ENCODE measurements at places on chromosomes 5 and 9.

- no peak for DNase-seq
These were observed 163.1 kb downstream of the ESM1 start for GRCh38 chr5:54822324-54822687.

DNA sequence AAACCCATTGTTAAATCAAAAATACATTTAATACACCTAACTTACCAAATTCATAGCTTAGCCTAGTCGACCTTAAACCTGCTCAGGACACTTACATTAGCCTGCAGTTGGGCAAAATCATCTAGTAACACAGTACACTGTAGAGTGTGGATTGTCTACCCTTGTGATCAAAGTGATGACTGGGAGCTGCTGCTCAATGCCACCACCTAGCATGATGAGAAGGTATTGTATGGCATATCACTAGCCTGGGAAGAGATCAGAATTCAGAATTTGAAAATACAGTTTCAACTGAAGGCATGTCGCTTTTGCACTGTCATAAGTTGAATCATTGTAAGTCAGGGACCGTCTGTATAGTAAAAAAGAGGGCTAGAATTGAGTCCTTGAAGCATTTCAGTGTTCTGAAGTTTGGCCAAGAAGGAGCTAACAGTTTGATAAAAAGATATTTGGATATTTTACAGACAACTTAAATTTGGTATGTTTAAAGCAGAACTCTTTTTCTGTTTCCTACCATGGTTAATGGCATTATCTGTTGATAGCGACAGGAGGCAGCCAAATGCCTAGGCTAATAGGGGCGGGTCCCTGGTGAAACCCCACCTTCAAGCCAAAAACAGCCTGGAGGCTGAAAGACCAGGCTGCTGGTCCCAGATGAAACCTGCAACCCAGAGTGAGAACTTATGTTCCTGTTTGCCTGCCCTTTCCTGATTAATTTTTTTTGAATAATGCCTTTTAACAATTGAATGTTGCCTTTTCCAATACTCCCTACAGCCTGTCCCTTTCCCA lies 23.0 kb downstream of the SMIM15 start:
- no peak for DNase-seq

GRCh38 chr5:78747055-78747454 lies 98.5 kb upstream of the LHFPL2 start:
- DNase-seq, result peak; percentile 6

GRCh38 chr9:135377431-135377830 lies 102.2 kb upstream of the PPP1R26 start:
- no peak for DNase-seq

GRCh38 chr5:92544036-92544435 lies 1037.0 kb downstream of the NR2F1-AS1 start:
- no peak for DNase-seq

DNA sequence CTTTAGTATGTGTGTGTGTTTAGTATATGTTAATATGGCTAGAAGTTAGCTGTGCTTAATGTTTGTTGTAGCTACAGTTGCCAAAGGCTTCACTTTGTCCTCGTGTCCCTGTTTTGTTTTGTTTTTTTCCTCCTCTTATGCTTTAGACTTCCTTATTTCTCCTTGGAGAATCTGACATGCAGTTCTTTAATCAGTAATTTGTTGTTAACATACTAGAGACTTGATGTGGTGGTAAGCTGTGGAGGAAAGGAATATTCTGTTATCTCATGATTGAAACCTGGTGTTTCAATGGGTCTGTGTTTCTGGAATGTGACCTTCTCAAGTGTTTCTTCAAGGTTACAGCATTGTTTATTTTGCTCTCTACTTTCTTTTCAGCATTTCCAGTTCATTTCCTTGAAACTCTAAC lies 515.6 kb upstream of the ST8SIA4 start:
- DNase-seq, result no peak

- no peak for DNase-seq
These were observed 18.8 kb downstream of the HBEGF start for GRCh38 chr5:140327589-140327988.

DNA sequence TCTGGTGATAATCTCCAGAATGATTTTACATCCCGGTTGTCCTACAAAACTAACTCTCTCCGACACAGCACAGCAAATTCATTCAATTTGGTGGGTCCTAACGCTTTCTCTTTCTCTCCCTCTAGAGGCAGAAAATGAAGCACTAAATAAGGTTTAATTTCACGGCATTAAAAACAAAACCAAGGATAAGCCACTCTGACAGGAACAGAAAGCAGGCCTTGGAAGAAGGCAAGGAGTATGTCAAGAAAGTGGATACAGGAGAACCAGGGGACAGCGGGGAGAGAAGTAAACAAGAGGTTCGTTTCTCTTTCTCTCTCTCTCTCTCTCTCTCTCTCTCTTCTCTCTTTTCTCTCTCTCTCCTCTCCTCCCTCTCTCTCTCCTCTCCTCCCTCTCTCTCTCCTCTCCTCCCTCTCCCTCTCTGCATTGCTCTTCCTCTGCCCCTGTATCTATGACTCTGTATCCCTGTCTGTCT lies 49.8 kb downstream of the EBF1 start:
- DNase-seq, result no peak

DNA sequence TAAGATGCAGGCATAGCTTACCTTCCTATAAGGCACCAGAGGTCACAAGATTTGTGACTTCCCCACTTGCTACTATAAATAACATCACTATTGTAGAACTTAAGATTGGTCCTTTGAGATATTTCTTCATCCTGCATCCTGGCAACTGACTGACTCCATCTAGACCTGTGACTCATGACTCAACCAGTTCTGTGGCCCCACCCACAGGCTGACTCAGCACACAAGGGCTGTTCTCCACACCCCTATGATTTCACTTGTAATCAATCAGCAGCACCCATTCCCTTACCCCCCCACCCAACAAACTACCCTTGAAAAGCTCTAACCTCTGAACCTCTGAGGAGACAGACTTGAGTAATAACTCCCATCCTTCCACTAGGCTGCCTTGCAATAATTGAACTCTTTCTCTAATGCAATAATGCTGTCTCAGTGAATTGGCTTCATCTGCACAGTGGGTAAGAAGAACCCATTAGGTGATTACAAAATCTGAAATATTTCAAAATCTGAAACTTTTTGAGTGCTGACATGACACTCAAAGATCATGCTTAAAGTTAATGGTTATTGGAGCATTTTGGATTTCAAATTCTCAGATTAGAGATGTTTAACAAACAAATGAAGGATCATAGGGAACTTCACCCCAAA lies 296.7 kb downstream of the ARL15 start:
- no peak for DNase-seq

GRCh38 chr9:113948891-113949570 lies 72.9 kb downstream of the ZNF618 start:
- DNase-seq, result no peak

- DNase-seq, result peak; percentile 0
These were observed 16.7 kb upstream of the TERT start for GRCh38 chr5:1311439-1312055.

GRCh38 chr5:9168791-9169556 lies 376.9 kb downstream of the SEMA5A start:
- no peak for DNase-seq

GRCh38 chr9:115739096-115739875 lies 414.3 kb upstream of the PAPPA start:
- no peak for DNase-seq

- peak; percentile 17 for DNase-seq
These were observed 13.1 kb upstream of the IFNA14 start for GRCh38 chr9:21252721-21253547.

DNA sequence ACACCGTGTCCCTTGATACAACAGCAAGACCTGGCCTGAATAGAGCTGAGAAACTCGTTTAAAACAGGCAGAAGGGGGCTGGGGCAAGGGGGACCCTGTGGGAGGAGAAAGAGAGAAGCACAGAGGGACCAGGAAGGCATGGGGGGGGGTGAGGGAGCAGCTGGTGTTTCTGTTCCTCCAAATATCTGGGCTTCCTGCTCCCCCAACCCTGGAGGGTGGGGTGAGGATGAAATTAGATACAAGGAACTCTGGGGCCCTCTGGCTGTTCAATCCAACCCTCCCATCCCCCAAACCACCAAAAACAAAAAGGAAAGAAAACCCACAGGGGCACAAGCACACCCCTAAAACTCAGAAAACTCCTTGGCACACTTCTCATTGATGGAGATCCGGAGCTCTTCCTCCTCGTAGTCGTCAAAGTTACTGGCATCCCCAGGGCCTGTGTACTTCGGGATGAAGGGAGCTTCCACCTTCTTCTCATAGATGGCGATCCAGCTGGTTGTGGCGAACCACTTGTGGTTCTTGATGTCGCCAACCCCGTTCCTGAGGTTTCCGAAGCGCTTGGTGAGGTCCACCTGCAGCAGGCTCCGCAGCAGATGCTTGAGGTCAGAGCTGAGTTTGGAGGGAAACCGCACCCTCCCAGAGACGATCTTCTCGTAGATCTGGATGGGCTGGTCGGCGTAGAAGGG lies 1.1 kb downstream of the PRKACG start:
- no peak for DNase-seq

GRCh38 chr9:71793386-71794105 lies 25.2 kb upstream of the CEMIP2 start:
- peak; percentile 11 for DNase-seq

DNA sequence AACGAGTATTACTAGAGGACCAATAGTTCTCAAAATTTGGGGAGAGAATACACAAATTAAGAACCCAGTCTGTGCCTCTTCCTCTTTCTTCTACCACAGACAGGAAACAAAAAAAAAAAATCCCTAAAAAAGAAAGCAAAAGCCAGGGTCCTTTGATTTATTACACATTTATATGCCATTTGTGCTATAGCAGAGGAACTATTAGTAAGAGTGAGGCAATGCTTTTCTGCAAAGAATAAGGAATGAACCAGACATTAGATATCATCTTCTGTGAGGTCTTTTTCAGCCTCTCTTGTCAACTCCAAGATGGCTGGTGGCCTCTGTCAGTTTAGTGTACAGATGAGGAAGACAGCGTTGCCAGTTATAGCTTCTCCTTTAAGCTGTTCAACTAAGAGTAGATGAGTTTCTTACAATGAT lies 127.6 kb downstream of the RFX3 start:
- DNase-seq, result no peak

- DNase-seq, result no peak
These were observed 462.1 kb upstream of the GRAMD2B start for GRCh38 chr5:125961150-125961549.

DNA sequence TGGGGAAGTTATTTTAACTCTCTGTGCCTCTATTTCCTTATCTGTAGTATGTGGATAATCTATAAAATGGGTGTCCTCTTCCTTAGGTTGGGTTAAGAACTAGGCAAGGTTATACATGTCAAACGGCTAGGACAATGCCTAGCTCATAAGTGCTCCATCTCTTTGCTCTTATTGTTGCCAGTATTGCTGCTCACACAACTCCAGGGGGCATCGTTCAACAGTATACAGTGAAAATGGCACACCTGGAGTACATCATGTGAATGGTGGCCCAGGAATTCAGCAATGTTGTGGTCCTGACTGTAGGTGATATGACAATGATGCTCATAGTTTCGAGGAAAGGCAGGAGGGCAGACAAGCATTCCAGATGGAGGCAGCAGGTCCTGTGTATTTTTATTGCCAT lies 30.1 kb downstream of the SLIT3 start:
- no peak for DNase-seq

GRCh38 chr9:16868701-16869100 lies 1.8 kb downstream of the BNC2 start:
- DNase-seq, result no peak

DNA sequence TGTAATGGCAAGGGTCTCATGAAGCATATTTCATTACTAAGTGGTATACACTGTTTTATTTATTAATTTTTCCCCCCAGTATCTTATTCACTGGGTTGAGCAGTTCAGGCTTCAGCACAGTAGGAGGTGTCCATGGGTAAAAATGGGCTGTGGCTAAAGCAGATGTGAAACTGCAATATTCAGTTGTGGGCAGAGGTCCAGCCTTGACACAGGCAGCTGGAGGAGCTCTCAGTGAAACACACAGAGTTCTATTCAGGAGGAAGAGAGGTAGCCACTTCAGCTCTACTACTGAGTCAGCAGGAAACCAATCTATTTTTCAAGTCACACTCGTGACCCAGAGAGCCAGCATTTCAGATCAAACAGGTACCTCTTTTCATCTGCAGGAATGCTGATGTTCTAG lies 418.3 kb downstream of the CDH10 start:
- DNase-seq, result no peak

- no peak for DNase-seq
These were observed 53.2 kb downstream of the ZNF474 start for GRCh38 chr5:122182491-122182921.

GRCh38 chr9:128552744-128553440 lies 505 bp downstream of the SPTAN1 start:
- DNase-seq, result peak; percentile 85

DNA sequence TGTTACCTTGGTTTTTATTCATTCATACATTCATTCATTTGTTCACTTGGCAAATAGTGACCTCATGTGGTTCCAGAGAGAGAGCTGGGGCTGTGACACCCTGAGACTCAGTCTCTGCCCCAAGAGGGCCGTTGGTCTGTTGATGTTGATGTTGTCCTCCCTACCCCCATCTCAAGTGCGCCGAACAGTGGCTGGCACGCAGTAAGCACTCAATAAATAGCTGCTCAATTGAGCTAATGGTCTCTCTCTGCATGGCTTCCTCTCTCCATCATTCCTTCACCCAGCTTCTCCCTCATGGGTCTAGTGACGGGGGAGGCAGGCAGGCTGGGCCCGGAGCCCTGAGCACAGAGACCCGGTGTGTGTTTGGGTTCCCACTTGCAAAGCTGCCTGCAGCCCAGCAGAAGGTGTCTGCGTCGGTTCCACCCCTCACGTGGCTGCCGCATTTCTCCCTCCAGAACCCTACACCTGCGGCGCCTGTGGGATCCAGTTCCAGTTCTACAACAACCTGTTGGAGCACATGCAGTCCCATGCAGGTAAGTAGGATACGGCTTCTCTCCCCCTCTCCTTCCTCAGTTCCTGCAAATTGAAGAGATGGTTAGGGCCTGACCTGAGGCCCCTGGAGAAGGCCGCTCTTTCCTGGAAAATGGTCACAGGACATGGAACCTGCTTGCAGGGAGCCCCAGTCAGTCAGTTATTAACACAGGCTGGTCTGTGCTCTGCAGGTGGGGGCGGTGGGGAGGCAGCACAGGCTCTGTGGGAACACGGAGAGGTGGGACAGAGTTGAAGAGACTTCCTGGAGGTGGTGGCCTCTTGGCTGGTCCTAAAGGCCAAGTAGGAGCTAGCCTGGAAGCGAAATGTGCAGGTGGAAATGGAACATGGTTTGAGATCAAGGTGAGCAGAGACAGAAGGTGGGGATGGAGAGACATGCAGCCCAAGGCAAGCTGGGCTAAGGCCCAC lies 42.0 kb downstream of the AMBP start:
- DNase-seq, result no peak

DNA sequence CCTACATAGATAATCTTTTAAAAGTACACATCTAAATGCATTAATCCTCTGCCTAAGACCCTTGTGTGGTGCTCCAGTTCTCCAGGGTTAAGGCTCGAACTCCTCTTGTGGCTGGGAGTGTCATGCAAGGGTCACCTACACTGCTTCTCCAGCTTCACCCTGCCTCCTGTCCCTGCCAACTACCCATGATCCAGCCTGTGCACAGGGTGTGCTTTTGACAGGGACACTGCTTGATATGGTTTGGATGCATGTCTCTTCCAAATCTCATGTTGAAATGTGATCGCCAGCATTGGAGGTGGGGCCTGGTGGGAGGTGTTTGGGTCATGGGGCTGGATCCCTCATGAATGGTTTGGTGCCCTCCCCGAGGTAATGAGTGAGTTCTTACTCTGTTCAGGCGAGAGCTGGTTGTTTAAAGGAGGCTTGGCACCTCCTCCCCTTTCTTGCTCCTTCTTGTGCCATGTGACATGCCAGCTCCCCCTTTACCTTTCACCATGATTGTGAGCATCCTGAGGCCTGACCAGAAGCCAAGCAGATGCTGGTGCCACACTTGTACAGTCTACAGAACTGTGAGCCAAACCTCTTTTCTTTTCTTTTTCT lies 48.5 kb downstream of the SLC22A5 start:
- DNase-seq, result no peak
